ENCODE measurements at places on chromosomes 5 and 9.
A peak's percentile ranks its signal among the peaks of the same experiment; 100 is the strongest.

DNA sequence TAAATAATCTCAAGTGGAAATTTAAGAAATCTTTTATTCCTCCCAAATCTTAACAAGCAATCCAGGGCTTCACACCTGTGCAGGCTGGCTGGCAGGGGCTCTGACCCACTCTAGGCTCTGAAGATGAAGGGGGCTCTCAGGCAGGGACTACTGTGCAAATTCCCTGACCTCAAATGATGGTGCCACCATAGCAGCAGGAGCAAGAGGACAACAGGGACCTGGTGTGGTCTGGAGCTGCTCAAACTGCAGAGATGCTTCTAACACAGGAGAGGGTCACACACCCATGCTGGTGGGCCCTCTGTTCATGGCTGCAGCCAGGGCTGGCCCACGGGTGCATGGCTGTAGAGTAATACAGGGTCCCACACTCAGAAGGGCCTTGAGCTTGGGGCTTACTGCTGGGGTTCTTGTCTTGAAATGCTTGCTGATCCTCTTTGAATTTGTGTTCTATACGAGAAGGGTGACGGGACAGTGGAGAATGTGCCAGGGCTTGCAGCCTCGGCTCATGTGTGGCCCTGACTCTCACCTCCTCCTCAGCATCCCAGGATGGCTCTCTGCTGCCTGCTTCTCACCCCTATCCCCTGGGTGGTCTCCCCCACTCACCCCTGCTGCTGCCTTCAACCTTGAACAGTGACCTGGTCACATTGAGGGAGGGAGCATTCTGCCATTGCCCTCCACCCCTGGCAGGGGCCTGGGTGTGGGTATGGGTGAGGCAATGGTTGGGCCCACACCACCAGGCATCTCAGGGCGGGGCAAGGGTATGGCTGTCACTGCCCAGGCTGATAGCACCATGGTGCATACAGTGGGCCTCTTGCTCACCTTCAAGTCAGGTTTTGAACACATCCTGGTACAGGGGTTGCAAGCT, 191.7 kb downstream of the FSTL4 start:
- no peak for DNase-seq

- DNase-seq: no peak
These were observed 262.1 kb upstream of the KLF4 start for GRCh38 chr9:107751567-107752210.

DNA sequence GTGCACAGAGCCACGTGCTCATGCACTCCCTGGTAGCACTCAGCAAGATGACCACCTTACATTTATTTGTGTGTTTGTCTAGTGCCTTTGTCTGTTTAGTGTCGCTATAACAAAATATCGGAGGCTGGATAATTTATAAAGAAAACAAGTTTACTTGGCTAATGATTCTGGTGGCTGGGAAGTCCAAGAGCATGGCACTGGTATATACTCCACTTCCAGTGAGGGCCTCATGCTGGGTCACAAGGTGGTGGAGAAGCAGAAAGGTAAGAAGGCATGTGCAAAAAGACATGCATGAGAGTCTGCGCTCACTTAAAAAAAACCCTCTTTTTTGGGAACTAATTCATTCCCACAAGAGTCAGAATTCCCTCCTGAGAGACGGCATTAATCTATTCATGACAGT, 52.5 kb upstream of the BOD1 start:
- no peak for DNase-seq

DNA sequence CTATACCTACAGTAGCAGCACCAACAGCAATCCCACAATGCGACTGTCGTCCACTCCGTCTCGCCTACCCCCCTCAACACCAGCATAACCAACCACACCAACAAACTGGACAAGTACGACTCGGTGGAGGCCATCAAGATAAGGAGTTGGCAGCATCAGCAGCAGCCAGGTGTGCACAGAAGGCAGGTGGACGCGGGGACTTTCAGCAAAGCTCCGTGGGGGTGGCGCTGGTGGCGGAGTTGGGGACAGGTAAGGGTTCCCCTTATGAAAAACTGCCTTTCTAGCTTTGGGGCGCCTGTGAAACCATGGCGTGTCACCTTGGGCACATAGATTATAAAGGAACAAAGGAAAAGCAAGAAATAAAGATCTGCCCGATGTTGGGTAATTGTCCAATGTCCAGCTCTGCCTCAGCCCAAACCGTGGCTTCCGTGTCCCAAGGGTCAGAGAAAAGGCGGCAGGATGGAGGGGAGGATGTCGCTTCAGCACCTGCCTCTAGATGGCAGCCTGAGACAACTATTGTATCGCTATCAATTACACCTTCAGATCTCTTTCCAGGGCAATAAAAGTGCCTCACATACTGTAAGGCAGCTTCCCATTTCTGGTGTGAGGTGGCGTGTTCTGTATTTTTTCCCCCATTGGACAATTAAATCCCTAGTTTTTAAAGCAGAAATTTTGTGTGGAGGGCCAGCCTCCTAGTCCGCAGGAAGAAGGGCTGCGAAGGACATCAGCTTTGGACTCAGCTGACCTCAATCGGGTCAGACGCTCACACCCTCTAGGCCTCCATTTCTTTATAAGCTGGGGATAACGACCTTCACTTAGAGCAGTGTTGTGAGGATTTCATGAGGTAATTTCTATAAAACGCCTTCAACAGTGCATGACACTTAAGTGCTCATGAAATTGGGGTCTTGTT, 58.8 kb downstream of the MTRR start:
- DNase-seq: no peak

- DNase-seq: no peak
These were observed 81.8 kb downstream of the FBXO38 start for GRCh38 chr5:148465381-148466235.

DNA sequence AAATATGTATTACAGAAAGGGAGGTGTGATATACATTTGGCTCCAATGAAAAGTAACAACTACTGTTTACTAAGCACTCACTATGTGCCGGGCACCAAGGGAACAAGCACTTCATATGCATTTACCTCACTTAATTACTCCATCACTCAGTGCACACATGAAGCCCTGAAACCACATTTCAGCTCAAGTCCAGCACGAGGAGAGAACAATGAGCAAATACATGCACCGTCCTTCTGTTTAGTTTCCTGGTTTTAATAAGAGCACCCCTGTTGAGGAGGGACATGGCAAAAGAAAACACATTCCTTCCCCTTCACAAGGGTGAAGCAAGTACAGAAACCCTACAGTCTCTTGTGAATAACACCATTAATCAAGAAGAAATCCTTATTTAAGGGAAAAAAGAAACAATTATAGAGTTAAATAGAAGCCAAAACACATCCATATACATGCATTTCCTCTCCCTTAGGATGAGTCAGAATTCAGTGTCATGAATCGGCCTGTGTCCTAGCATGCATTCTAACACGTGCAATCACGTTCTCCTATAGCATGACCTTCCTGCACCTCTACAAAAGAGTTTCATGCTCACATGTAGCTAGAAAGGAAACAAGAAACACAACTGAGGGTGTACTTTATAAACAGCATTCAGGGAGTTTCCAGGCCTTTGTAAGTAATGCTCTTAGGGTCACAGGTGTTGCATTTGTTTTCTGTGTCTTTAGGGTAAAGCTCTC, 411.6 kb downstream of the BNC2 start:
- no peak for DNase-seq

DNA sequence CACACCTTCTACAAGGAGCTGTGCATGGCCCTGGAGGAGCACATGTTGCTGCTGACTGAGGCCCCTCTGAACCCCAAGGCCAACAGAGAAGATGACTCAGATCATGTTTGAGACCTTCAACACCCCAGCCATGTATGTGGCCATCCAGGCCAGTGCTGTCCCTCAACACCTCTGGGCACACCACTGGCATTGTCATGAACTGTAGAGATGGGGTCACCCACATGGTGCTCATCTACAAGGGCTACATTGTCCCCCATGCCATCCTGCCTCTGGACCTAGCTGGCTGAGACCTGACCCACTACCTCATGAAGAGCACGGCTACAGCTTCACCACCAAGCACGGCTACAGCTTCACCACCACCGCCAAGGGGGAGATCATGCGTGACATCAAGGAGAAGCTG, 49.0 kb upstream of the FBXL7 start:
- no peak for DNase-seq

DNA sequence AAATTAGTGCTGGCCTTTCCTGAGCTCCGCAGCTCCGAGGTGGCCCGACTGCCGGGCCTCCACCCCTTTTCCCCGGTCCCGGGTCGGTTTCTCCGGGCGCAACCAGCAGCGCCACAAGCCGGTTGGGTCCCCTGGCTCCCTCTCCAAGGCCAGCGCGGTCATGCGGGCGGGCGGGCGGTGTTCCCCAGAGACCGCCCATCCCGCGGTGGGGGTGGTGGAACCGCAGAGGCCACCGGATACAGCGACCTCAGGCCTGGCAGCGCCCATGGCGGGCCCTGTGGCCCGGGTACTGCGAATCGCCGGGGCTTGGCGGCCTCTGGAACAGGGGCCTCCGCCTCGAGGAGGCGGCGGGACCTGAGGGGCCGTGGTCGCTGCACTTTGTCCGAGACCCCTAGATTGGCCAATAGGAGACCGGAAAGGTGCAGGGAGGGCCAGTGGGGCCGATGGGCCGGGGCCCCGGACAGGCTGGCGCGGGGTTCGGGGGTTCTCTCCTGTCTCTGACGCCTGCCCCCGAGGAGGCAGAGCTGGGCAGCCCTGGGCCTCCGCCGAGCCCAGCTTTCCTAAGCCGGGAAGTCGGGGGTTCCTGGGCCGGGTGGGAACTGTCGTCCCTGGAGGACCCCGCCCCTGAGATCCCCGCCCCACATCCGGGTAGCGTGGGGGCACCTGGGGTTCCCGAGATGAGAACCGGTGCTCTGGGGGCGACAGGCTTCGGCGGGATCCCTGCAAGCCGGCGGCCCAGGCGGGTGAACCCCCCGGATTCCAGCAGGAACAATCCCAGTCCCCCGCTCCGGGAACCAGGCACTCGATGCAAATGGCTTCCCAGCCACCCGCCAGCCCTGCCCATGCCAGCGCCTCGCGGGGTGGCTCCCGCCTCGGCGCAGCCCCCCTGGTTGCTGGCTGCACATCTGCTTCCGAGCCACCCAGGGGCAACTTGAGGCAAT, 293.9 kb downstream of the ZSWIM6 start:
- DNase-seq: peak; percentile 24

- no peak for DNase-seq
These were observed 51.4 kb downstream of the FYB1 start for GRCh38 chr5:39167972-39168342.

DNA sequence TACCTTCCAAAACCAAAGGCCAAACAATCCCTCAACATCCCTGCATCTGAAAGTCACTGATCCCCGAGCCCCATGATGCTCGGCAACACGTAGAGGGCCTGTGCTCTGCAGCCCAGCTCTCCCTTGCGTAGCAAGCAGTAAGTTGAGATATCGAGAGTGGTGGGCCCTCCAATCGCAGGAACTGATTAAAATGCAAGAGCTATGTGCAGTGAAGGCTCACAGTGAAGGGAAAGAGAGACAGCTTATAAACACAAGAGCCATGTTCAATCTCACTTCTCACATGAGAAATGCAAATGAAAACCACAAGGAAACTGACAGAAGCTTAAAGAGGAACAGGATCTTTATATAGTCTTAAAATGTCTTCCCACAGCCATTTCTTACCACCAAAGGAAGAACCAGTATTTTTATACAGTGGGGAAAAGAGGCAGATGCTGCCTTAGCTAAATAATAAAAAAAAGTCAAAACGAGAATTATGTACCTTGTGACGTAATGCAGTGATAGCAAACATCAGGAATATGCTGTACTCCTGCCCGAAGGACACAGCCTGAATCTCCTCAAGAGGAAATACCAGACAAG, 24.6 kb downstream of the TTF1 start:
- no peak for DNase-seq

GRCh38 chr5:149917073-149917676, 27.4 kb downstream of the PDE6A start:
- DNase-seq: no peak

DNA sequence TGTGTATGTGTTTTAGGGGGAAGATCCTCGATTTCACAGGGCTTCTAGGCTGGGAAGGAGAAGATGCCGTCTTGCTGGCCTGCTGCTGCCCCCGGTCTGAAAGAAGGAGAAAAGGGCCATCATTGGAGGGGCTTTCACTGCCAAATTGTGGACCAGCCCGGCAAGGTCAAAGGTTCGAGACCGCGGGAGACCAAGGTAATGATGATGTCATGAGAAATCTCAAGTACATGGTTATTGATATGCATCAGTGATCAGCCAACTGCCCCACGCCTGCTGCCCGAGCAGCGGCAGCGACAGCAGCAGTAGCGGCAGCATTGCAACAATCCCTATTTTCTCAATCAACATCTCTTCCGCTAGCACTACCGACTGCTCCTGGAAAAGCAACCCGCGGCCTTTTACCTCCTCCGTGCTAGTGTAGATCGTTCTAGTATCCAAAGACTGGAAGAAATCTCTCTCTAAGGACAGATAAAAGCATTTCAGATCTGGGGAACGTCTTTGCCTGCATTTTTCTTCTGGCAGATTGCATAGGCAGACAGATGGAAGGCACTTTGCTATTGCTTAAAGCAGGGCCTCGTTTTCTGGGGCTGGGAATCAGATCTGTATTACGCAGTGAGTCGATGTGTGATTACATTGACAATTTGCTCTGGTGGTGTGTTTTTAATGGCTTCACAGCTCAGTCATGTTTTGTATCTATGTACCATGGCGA, 215.3 kb downstream of the MEF2C start:
- DNase-seq: no peak

GRCh38 chr5:179816796-179817469, 3.8 kb upstream of the SQSTM1 start:
- DNase-seq: no peak

DNA sequence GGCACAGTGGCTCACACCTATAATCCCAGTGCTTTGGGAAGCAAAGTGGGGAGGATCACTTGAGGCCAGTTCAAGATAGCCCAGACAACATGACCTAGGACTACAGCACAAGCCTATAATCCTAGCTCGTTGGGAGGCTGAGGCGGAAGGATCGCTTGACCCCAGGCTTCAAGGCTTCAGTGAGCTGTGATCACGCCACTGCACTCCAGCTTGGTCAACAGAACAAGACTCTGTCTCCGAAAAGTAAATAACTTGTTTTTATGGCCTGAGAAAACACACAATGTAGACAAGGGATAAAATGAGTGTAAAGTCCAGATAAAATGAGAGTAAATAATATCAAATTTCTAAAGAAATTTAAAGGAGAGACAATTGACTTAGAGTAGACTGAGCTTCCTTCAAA, 26.3 kb downstream of the SHLD3 start:
- no peak for DNase-seq

DNA sequence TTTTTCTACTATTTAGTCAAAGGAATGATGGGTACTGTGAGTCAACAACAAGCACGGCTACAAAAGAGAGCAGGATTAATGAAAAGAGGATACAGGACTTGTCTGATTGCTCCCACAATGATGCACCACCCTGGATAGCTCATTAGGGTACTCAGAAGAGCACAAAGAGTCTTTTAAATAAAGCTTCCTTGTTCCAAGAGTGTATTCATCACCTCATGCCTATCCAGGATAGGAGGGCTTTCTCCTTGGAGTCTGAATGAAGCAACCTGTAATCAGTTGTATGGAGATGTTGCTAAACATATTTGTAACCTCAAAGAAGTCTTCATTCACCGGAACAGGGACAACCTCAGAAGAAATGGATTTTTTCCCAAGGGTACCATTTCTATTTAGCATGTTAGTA, 219.5 kb upstream of the TMEM161B start:
- no peak for DNase-seq

GRCh38 chr5:73274881-73275663, 102.1 kb downstream of the TMEM174 start:
- no peak for DNase-seq

All from stimulated activated CD8-positive, alpha-beta memory T cell treated with anti-CD3 and anti-CD28 coated beads, Interleukin-2, amount 100 ng/mL, for 48 hours (primary cell).